ENCODE measurements at places on chromosomes 5 and 9. TPM values are rescaled to one million over a fixed set of nuclear protein-coding genes. Genes with fewer than 3 reads are reported as not detected.
A peak's percentile ranks its signal among the peaks of the same experiment; 100 is the strongest.

GRCh38 chr9:72875221-72875620, 77.6 kb downstream of the ALDH1A1 start:
- no peaks in the 10 kb centered on the region for H3K36me3 ChIP-seq
- no peaks in the 10 kb centered on the region for H3K4me1 ChIP-seq
- no peak overlapping the region for H3K4me3 ChIP-seq
- no peak for DNase-seq
- no peak overlapping the region for H3K27ac ChIP-seq
- peaks cover 3% of the 10 kb centered on the region for H3K27me3 ChIP-seq

DNA sequence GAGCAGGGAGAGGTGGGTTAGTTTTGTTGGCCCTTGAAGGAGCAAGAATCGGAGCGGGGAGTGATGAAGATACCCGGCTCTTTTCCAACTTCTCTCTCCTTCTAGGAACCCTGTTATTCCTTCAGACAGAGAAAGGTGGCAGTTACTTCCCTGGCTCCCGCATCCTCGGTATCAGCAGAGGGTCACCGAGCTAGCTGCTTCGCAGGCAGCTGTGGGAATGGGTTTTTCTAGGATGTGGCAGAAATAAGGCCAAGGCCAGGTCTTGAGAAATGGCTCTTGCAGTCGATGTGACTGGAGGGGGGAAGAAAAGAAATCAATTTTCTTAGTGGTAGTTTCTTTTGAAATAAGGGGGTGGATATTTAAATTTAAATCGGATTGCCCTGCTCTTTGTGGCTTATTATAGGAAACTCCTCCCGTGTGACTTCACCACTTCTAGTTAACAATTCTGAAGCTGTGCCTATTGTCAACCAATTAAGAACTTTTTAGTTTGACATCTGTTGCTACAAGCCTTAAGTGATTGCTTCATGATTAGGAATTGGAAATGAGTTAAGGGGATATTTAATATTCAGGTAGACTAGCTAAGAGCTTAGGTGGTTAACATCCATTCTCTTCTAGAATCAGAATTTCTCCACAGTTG, 1.4 kb downstream of the SAP30L start:
- peak overlapping the region; percentile 87 for H3K27ac ChIP-seq
- peaks cover 6% of the 10 kb centered on the region for H3K27me3 ChIP-seq
- peaks cover 57% of the 10 kb centered on the region for H3K4me1 ChIP-seq
- peak overlapping the region; percentile 90 for H3K4me3 ChIP-seq
- DNase-seq = peak; percentile 7

- H3K4me3 ChIP-seq = peak overlapping the region; percentile 82
- H3K27ac ChIP-seq = peak overlapping the region; percentile 72
- DNase-seq = no peak
Observed at GRCh38 chr5:139655727-139656271, 7.7 kb downstream of the CXXC5 start.

- H3K27ac ChIP-seq = no peak overlapping the region
- no peaks in the 10 kb centered on the region for H3K36me3 ChIP-seq
- no peak overlapping the region for H3K4me3 ChIP-seq
- no peaks in the 10 kb centered on the region for H3K4me1 ChIP-seq
Observed at GRCh38 chr9:103839197-103839596, 254.9 kb upstream of the SMC2 start.

DNA sequence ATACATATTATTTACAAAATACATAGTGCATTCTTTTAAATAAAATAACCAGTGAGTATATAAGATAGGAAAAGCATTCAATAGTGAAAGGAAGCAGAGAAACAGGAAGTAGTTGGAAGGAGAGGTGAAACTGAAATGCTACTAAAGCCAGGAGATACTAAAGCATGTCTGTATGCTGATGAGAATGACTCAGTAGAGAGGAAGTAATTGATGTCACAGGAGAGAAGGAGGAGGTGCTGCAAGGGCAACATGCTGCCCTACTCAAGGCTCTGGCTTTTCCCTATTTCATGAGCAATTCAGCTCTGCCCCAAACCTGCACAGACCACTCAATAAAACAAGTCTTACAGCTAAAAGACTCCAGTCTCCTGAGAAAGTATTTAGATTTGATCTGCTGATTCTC, 108.5 kb upstream of the TXNDC8 start:
- no peak overlapping the region for H3K27ac ChIP-seq
- H3K4me1 ChIP-seq = no peaks in the 10 kb centered on the region
- no peak for DNase-seq
- peaks cover 1% of the 10 kb centered on the region for H3K27me3 ChIP-seq
- no peaks in the 10 kb centered on the region for H3K36me3 ChIP-seq

DNA sequence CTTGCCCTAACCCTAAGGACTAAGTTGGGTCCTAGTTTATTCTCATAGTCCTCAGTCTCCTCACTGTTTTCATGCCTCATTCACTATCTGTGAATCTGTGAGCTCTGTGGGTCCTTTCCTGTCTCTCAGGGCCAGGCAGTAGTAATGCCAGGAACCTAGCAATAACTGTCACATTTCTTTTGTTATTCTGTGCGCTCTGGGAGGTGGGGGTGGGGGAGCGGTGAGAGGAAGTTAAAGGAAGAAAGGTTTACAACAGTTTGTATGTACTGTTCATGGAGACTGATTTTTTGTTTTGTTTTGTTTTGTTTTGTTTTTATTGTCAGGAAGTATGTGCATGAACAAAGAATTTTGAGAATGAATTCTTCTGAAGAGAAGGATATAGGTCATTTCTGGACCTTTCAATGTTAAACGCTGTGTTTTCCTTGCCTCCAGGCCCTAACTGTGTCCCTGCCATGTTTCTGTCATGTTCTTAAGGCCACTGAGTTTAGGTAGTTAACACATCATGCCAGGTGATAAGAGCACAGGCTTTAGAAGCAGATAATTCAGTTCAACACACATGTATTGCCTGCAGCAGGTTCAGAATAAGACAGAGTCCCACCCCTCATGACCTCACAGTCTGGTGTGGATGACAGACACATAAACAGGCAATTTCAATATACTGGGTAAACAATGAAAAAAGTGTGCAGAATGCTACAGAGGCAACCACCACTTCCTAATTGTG, 13.3 kb upstream of the FEM1C start:
- no peak for DNase-seq
- no peaks in the 10 kb centered on the region for H3K4me1 ChIP-seq
- peaks cover 4% of the 10 kb centered on the region for H3K27me3 ChIP-seq
- no peak overlapping the region for H3K27ac ChIP-seq

DNA sequence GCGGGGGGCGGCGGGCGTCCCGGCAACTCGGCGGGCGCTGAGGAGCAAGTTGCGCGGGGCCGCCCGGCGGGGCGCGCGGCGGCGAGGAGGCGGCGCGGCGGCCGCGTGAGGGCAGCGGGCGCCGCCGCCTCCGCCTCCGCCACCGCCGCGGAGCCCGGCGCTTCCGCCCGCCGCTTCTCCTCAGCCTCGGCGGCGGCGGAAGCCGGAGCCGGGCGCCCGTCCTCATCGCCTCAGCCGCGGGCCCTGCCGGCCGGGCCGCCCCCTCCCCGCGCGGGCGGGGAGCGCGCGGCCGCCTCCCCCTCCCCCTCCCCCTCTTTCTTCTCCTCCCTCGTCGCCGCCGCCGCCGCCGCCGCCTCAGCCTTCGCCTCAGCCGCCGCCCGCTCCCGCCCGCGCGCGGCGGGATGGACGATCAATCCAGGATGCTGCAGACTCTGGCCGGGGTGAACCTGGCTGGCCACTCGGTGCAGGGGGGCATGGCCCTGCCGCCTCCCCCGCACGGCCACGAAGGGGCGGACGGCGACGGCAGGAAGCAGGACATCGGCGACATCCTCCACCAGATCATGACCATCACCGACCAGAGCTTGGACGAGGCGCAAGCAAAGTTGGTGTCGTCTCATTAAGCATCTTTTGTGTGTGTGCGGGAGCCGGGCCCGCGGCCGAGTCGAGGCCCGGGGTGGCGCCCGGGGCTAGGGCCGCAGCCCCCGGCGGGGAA, at the start of gene PBX3:
Gene PBX3, plus strand, starts transcription at position 321 of the 712 bp plus-strand sequence.
- H3K36me3 ChIP-seq = no peaks in the 10 kb centered on the region
- peak; percentile 45 for DNase-seq
- peaks cover 9% of the 10 kb centered on the region for H3K27me3 ChIP-seq
- peak within 1 kb of the TSS; percentile 68 for H3K27ac ChIP-seq
- peaks cover 47% of the 10 kb centered on the region for H3K4me1 ChIP-seq

Gene FBXL7
- polyA plus RNA-seq = not detected

DNA sequence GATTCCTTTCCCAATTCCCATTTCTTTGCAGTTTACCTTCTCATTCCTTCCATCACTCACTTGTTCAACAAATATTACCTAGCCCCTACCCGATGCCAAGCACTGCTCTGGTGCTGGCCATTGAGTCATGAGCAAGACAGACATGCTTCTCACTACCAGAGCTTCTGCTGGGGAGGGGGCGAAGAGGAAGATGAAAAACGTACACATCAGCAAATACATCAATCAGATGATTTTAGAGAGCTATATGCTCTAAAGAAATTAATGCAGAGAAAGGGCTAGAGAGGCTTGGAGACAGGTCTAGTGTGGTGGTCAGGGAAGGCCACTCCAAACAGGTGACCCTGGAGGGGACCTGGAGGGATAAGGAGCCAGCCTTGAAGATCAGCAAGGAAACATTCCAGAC, 14.4 kb upstream of the FAT2 start:
- no peaks in the 10 kb centered on the region for H3K4me1 ChIP-seq
- no peaks in the 10 kb centered on the region for H3K27me3 ChIP-seq
- no peak overlapping the region for H3K4me3 ChIP-seq

DNA sequence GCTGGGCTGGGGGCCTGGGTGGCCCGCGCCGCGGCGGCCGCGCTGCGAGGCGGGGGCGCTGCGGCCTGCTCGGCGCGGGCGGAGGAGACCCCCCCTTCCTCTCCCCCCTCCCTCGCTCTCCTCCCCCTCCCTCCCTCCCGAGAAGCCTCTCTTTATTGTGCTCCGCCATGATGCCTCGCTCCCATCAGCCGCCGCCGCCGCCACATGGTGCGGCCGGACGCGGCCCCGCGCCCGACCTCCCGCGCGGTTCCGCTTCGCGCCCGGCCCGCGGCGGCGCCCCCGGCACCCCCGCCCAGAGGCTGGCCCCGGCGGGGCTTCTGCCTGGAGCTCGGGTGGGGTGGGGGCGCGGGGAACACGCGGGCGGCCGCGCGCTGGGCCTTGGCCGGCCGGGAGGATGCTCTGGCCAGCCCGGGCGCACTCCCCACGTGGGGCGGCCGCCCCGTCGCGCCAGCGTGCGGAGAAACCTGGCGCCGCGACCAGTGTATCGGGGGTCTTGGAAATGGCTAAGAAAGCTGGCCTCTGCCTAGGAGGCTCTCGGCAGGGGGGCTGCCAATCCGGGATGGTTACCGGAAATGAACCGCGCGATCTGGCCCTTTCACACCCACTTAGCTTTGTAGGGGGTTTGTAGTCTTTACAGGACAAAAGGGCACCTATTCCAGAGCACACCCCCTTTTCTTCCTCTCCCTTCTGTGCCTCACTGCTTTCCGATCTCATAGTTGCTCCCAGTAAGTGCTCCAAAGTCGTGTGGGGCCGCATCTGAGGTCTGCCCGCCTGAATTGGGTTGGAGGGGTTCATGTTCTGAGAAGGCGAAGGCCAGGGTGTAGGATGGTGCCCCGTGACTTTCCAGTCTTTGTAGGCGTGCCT, 1.0 kb downstream of the SET start:
- peaks cover 13% of the 10 kb centered on the region for H3K27me3 ChIP-seq
- peaks cover 64% of the 10 kb centered on the region for H3K4me1 ChIP-seq

GRCh38 chr5:151134228-151134627, 23.4 kb downstream of the ANXA6 start:
- H3K4me3 ChIP-seq = no peak overlapping the region
- peaks cover 36% of the 10 kb centered on the region for H3K4me1 ChIP-seq
- peaks cover 89% of the 10 kb centered on the region for H3K36me3 ChIP-seq
- H3K27ac ChIP-seq = peak overlapping the region; percentile 24
- no peak for DNase-seq
- H3K27me3 ChIP-seq = peaks cover 2% of the 10 kb centered on the region

Gene ERAP2
- polyA plus RNA-seq = 129 TPM

DNA sequence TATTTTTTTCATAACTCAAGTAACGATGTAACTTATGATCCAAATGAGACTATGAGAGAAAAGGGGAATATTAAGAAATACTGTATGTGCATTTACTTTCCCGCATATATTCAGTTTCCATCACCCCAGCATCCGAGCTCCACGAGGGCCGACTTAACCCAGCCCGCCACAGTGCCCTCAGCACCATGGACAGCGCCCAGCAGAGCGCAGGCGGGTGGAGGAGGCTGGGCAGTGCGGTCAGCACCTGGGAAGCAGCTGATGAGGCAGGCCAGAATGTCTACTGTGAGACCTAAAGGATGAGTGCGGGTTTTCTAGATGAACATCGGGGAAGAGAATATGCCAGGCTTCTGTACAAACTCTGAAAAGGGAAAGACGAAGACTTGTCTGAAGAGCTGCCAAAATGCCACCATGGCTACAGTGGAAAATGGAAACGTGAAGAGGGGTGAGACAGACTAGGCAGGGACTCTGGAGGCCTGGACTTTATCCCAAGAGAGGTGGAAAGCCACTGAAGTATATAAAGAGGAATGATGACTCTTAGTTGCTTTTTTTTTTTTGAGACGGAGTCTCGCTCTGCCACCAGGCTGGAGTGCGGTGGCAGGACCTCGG, 34.5 kb upstream of the MED27 start:
- H3K36me3 ChIP-seq = no peaks in the 10 kb centered on the region
- peak; percentile 36 for DNase-seq
- no peak overlapping the region for H3K4me3 ChIP-seq
- no peak overlapping the region for H3K27ac ChIP-seq

Gene EDIL3
- not detected for polyA plus RNA-seq

Gene MEIKIN
- polyA plus RNA-seq = not detected

Gene DOCK2
- 42.4 TPM for polyA plus RNA-seq

DNA sequence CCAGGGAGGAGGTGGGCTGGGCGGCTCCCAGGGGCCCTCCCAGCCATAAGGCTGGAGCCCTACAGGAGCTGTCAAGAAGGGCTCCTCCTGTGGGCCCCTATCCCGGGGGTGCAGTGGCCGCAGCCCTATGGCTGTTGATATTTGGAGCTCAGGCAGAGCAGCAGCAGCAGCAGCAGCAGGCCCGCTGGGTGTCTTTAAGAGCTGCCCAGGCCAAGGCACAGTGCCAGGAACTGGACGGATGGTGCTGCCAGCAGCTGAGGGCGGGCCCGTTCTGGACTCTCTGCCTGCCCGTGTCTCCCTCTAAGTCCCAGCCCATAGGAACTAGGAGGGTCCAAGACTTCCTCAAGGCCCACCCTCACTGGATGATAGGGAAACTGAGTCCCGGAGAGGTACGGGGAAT, 3.6 kb downstream of the AK1 start:
- H3K27me3 ChIP-seq = peaks cover 4% of the 10 kb centered on the region
- peaks cover 15% of the 10 kb centered on the region for H3K36me3 ChIP-seq
- H3K4me1 ChIP-seq = peaks cover 15% of the 10 kb centered on the region
- DNase-seq = no peak
- H3K27ac ChIP-seq = no peak overlapping the region
- no peak overlapping the region for H3K4me3 ChIP-seq

Gene PFN3
- not detected for polyA plus RNA-seq

Gene PRRT1B
- not detected for polyA plus RNA-seq

Gene GABRA1
- polyA plus RNA-seq = not detected

- no peak overlapping the region for H3K4me3 ChIP-seq
- H3K27me3 ChIP-seq = peaks cover 9% of the 10 kb centered on the region
- H3K4me1 ChIP-seq = peaks cover 6% of the 10 kb centered on the region
- DNase-seq = no peak
Observed at GRCh38 chr9:135711391-135711790, 9.4 kb downstream of the KCNT1 start.

Data from immature natural killer cell (primary cell).